Stimulated activated CD4-positive, alpha-beta T cell treated with anti-CD3 and anti-CD28 coated beads, Interleukin-4, amount 100 ng/mL, for 4 hours (primary cell): ENCODE measurements at places on chromosomes 6 and 20.

DNA sequence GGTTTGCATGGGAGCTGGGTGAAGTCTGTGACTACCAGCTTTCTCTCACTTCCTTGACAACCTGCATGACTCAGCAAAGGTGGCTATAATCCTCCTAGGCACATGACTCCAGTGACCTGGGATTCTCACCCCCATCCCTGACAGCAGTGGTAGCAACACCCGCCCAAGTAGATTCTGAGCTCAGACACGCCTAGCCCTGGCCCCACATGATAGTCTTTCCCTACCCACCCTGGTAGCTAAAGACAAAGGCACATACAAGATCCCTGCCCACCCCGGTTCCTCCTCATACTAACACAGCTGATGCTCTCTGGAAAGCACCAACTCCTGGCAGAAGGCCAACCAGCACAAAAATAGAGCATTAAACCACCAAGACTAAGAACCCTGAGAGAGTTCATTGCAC is 25.9 kb upstream of the CRISP1 start:
- DNase-seq: no peak

- DNase-seq: no peak
Observed at GRCh38 chr20:31869942-31870725, at the start of the genes DUSP15 and TTLL9. Gene DUSP15, minus strand, starts transcription at chr20:31870527. Its CDS starts 190 bp downstream, at chr20:31870337. Gene TTLL9, plus strand, starts transcription at chr20:31870634. Its CDS starts 493 bp downstream, at chr20:31871127.

DNA sequence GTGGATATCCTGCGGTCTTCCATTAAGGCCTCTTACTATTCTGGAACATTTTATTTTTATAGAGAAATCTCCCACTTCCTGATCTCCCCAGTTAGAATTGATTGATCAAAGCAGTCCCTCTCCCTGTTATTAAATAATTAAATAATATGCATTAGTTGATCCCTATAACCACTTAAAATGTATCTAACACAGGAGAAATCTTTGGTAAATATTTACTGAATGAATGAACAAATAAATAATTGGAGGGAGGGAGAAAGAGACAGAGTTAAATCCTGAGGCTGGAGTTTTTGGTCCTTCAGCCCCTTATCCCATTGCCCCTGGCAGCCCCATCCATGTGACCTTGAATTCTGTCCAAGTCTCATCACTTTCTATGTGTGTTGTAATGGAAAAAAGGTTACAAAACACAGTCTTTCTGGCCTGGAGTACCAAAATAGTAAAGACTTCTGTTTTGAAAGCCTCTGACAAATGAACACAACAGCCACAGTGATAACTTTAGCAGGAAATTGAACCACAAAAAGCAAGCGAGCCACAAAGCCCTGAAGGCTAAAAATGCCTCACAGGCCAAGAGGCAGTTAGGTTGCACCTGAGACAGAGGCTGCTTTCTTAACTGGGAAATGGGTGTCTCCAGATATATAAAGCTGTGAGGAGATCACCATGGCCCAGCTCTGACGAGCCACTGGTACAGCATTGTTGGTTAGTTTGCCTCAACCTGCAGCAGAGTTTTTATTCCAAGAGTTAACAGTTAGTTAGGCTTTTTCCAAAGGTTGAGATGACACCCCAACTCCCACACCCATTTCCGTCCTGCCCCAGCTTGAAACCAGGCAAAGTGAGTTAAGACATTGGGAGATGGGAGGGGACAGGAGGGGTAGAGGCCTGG is 11.3 kb downstream of the NT5E start:
- DNase-seq: peak; percentile 3

GRCh38 chr6:170212956-170213636 is 77.8 kb downstream of the DLL1 start:
- DNase-seq: no peak

GRCh38 chr6:1297746-1298145 is 14.2 kb upstream of the FOXQ1 start:
- DNase-seq: no peak
